ENCODE measurements at places on chromosomes 2 and 18. TPM values are rescaled to one million over a fixed set of nuclear protein-coding genes. Genes with fewer than 3 reads are reported as not detected.

COL5A2 gene
- total RNA-seq, result 44.7 TPM

DNA sequence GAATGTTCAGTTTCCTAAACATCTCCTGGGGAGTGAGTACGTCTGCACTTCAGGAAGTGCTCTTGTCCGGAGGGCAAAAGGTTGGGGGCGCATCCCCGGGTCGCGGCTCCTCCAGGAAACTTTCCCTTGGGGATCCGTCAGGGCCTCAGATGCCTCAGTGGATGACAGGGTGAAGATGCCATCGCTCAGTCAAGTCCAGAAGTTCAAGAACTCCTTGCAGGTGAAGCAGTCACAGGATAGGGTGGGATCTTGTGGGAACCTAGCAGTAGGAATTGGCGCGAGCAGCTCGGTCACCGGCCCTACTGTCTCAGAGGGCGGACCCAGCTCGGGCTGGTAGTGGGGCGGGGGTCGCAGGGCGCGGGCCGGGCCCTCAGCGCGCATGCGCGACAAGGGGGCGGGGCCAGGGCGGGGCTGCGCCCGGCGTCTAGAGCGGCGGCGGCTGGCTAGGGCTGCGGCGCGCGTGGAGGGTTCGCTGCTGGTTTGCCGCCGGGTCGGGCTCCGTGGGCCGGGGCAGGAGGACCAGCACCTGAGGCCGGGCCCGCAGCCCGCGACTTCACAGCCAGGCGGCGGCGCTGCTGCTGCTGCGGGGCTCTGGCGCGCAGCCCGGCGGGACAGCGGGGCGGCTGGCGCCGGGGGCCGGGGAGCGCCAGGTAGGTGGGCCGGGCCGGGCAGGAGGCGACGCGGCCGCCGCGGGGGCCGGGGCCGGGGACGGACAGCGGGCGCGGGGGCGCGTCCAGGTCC is at the start of gene INPP4A:
TSS of gene INPP4A (plus strand) at position 423 of the 741 bp plus-strand sequence. CDS start 75,191 bp downstream, outside the sequence.
- no peaks in the 10 kb centered on the region for H3K36me3 ChIP-seq
- H3K4me1 ChIP-seq, result peaks cover 14% of the 10 kb centered on the region
- H3K27me3 ChIP-seq, result no peaks in the 10 kb centered on the region
- peak within 1 kb of the TSS; percentile 87 for H3K4me3 ChIP-seq
- peak; percentile 75 for DNase-seq
- peak within 1 kb of the TSS; percentile 80 for H3K27ac ChIP-seq

GNAL gene
- 2.9 TPM for total RNA-seq

DNA sequence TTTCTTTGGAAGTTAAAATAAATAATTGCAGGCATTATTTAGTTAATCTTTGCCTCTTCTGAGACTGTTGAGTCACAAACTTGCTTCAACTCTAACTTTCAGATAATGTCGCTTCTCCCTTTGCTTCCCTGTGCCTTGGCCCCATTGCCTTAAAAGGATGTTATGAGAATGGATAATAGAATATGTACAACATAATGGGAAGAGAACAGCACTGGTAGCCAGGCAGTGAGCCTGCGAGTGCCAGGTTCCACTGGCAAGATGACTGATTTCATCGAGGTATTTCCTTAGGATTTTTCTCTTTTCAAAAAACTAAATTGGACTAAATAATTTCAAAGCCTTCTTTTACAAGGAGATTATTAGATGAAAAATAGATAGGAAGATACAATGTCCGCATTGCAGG is 420.9 kb downstream of the TGIF1 start:
- no peaks in the 10 kb centered on the region for H3K27me3 ChIP-seq
- peaks cover 4% of the 10 kb centered on the region for H3K4me1 ChIP-seq
- no peaks in the 10 kb centered on the region for H3K36me3 ChIP-seq
- DNase-seq, result no peak

GRCh38 chr2:57100436-57100835 is 916.6 kb downstream of the CCDC85A start:
- no peaks in the 10 kb centered on the region for H3K27me3 ChIP-seq
- H3K4me3 ChIP-seq, result no peak overlapping the region
- DNase-seq, result no peak
- no peak overlapping the region for H3K27ac ChIP-seq
- no peaks in the 10 kb centered on the region for H3K4me1 ChIP-seq

DIS3L2 gene
- total RNA-seq, result 18.2 TPM
